Left ventricle myocardium inferior (tissue), 1 donor: ENCODE measurements at places on chromosomes 12 and 14. TPM values are rescaled to one million over a fixed set of nuclear protein-coding genes. Genes with fewer than 3 reads are reported as not detected.
A peak's percentile ranks its signal among the peaks of the same experiment; 100 is the strongest.

The GYS2 gene
- total RNA-seq, result not detected

- peaks cover 49% of the 10 kb centered on the region for H3K4me1 ChIP-seq
- H3K27ac ChIP-seq, result no peak overlapping the region
- DNase-seq, result no peak
- H3K4me3 ChIP-seq, result peak overlapping the region; percentile 32
- H3K27me3 ChIP-seq, result peaks cover 4% of the 10 kb centered on the region
These were observed 10.3 kb upstream of the MYH7 start for GRCh38 chr14:23445773-23446172.

DNA sequence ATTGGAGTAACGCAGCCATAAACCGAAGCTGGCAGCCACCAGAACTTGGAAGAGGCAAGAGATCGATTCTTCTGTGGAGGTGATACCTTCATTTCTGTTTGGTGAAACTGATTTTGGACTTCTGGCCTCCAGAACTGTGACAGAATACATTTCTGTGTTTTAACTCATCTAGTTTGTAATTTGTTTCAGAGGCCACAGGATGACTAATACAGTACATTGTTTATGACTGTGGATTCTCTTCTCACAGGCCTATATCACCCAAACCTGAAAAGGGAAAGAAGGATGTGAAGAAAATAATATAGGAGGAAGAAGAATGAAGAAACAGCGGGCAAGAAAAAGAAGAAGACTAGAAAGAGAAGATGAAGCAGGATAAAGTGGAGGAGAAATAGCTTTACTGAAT lies 263.8 kb upstream of the DIO2 start:
- H3K4me3 ChIP-seq, result no peak overlapping the region
- no peak overlapping the region for H3K27ac ChIP-seq
- H3K36me3 ChIP-seq, result no peaks in the 10 kb centered on the region
- no peak for DNase-seq

The CDCA4 gene
- 2.0 TPM for total RNA-seq

- H3K27ac ChIP-seq, result no peak overlapping the region
- no peaks in the 10 kb centered on the region for H3K36me3 ChIP-seq
- no peaks in the 10 kb centered on the region for H3K27me3 ChIP-seq
- DNase-seq, result no peak
These were observed 95.9 kb downstream of the OTOGL start for GRCh38 chr12:80195074-80195726.

The IFNG-AS1 gene
- total RNA-seq, result 0.58 TPM

The RNF212B gene
- not detected for total RNA-seq
